NCI-H1417 (cell line): ENCODE measurements at places on chromosomes 6 and 20.
A peak's percentile ranks its signal among the peaks of the same experiment; 100 is the strongest.

DNA sequence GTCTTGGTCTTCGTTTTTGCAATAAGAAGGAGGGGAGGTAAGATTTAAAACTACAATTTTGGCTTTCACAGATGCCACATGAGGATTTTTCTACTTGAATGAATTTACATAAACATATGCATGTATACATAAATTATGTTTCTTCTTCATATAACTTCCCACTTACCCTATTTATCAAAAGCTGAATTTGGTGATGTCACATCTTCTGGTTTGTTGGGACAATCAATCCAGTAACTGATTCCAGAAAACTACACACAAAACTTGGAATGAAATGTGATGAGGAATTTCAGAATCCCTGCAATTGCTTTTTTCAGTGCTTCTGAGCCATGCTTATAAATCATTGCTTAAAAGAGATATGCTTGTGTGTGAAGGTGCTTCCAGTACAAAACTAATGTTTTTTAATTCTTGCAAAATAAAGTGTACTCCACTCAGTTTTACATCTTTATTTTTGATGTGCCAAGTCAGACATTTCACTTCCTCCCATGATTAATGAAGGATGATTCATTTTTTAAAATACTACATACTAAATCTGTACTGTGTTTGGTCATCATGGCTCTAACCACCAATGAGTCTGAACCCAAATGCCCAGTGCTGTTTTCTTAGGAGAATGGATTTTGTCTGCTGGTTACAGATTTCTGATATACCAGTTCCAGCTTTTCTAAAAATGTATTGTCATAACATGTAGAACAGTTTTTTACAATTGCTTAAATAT lies 32.1 kb upstream of the RIN2 start:
- no peak for DNase-seq

DNA sequence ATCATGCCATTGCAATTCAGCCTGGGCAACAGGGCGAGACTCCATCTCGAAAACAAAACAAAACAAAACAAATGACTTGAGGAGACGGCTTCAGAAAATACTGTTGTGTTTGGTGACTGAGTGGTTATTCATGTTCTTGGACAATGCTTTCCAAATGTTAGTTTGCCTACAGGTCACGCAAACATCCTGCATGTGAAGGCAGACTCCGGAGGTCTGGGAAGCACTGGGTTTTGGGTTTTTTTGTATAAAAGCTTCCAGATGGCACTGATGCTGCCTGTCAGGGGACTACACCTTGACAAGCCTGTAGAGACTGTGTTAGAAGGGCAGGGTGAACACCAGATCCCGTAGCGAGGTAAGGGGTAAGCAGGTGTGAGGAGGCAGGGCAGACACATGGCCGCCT lies 81.7 kb downstream of the THBS2 start:
- DNase-seq = no peak

DNA sequence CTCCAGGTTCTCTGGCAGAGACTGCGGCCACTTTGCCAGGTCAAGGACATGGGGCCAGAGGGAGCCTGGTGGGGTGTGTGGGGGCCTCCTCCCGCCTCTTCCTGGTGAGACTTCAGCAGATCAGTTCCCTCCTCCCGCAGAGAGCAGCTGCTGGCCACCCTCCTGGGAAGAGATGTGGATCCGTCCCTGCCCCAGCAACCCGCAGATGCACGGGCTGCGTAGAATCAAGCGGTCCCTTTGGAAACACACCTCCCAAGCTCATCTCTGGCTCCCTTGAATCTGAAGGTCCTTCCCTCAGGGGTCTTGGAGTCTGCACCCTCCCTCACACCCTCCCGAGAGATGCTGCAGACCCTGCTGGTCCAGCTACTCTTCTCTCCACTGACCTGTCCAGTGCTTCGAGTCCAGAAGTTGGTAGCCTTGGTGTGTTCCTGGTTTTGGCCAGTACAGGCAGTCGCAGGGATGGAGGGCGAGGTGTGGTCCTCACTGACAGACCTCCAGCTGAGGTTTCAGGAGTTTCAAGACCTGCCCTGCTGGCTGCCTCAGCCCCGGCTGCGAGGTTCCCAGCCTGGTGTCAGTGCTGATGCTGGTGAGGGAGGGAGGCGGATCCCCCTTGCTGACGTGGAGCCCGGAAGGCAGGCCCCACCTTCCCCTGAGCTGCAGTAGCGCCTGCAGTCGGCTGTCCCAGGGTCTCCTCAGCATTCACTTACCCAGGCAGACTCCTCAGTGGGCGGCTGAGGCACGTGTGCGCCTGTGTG lies at the start of gene NPBWR2:
Gene NPBWR2 (minus strand): TSS at position 585 of the 755 bp plus-strand sequence. CDS start 734 bp downstream, outside the sequence.
- no peak for DNase-seq

DNA sequence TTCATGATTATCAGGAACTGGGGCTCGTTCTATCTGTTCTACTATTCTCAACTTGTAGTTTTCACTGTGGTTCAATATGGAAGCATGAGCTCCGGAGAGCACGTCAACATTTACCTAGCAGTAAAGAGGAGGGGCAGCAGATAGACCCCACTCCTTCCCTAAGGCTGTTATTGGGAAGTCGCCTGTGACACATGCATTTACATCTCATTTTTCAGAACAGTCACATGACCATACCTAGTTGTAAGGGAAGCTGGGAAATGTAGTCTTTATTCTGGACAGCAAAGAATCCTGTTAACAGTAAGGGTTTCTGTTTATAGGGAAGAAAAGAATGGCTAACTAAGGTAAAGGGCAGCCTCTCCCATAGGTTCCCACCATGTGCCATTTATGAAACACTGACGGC lies 158.3 kb downstream of the ZFP64 start:
- no peak for DNase-seq

- no peak for DNase-seq
Measured at GRCh38 chr6:134826889-134827737, 122.8 kb downstream of the ALDH8A1 start.

DNA sequence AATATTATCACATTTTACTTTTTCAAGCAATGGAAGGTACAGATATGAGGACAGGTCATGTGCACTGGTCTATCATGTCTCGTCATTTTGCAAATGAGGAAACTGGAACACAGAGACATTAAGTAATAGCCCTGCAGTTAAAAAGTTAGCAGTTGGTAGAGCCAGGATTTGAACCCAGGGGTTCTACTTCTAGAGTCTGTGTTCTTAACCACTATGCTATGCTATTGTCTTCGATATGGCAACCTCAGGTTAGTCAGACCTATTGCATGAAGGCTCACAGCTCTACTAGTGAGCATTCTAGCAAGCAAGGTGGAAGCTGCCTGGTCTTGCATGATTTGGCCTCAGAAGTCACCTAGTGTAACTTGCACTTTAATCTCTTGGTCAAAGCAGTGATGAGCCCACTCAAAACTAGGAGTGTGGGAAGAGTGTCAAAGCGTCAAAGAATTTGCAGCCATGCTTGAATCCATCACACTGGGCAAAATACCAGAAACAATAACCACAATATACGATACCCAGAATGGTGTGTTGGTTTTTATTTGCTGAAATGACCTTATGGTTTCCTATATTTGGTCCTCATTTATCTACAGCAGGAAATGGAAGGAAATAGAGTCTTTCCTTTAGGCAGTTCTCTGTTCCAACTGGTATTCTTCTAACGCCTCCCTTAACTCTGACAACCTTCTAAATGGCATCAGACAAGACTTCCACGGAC lies 20.4 kb upstream of the BMP2 start:
- no peak for DNase-seq

- DNase-seq = no peak
Measured at GRCh38 chr20:43863330-43863729, 51.3 kb upstream of the TOX2 start.

DNA sequence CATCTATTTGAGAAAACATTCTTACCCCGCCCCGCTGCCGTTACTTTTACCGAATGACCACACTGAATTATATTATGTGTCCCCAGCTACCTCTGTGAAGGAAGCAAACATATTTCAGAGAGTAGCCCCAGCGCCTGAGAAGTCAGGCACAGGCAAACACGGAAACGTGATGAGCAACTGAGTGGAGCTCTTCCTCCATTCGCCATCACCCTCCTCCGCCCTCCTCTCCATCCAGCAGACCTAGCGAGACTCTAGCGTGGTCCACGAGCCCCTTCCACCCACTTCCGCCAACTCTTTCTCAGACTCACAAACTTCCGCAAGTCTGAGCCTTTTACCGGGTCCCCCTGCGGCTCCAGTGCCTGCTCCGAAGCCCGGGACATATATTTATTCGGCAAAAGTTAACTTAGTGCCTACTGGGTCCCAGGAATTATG lies 582 bp downstream of the SNRPB start:
- peak; percentile 87 for DNase-seq

DNA sequence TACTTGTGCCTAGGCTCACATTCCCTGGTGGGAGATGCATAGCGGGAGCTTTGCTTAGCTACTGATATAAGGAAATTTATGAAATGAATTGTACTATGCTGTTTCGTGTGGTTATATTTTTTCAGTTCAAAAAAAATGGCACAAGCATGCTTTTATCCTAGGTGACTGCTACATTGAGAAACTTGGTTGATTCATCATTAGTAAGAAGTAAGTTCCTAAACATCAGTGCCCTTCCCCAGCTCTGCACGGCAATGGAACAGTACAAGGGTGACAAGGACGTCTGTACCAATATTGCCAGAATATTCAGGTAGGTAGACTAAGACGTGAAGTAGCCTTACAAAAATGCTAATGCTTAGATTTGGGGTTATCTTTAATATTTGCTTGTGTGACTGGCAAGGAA lies 79.7 kb downstream of the ARMC2 start:
- no peak for DNase-seq

DNA sequence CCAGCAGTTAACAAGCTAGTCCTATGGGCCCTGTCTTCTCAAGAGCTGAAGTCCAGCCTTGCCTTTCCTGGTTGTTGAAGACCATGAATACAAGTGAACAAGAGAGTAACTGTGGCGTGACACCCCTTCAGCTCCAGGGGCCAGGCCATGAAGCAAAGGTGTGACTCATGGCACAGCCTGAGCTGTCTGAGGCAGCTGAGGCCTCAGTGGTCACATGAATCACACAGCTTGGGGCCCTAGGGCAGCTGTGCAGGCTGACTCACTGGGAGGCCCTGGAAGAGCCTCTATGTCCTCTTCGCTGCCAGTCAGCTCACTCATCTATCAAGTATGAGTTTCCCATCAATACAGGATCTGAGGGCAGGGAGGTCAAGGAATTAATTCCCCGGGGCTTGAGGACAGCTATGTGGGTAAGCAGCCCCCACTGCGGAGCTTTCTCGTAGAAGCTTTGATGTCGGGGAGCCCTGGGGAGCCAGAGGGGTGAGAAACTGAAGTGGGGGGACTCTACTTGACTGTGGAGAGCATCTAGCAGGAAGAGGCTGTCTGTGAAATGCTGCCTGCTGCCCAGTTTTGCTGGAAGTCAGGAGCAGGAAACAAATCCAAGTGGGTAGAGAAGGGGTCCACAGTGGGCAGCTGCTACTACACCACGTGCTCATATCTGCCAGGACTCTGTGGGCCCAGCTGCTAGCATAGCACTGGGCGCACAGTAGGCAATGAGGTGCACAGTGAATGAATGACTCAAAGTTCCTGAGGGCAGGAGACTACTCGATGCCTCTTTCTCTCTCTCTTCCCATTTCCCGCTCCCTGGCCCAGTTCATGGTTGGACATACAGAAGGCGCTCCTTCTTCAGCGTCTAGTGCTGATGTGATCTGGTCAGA lies 13.7 kb upstream of the FAM83C start:
- DNase-seq = no peak

- DNase-seq = peak; percentile 52
Measured at GRCh38 chr20:64042054-64042781, 6.2 kb downstream of the C20orf204 start.

GRCh38 chr6:46044881-46045617 lies 29.4 kb upstream of the CLIC5 start:
- no peak for DNase-seq
